ENCODE measurements at places on chromosomes 7 and 10.

DNA sequence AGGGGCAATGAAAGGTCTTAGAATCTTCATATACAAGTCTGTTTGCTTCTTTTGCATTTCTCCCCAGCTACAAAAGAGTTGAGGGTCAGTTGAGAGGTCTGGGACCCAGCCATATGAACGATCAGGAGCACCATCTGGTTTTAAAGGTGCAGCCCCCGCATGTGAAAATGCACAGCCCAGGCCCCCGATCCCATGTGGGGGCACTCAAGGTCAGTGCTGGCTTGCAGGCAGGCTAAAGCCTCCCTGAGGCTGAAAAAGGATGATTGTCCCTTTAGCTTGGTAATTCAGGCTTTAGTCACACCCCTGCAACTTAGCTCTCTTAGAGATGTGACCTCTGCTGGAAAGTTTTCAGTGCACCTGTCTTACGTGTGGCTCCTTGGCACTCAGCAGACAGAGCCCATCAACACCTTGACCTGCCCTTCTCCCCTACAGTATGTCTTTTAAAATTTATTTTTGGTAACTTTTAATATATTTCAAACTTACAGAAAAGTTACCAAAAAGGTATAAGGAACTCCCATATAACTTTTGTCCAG is 80.1 kb upstream of the PDCD4 start:
- DNase-seq = no peak

- peak; percentile 84 for DNase-seq
These were observed 40.3 kb downstream of the YKT6 start for GRCh38 chr7:44240983-44241510.

GRCh38 chr7:28723336-28723735 is 234.8 kb downstream of the TRIL start:
- no peak for DNase-seq

GRCh38 chr10:130300608-130301020 is 164.4 kb downstream of the GLRX3 start:
- peak; percentile 62 for DNase-seq

GRCh38 chr10:89458291-89458690 is 43.9 kb downstream of the IFIT5 start:
- no peak for DNase-seq

DNA sequence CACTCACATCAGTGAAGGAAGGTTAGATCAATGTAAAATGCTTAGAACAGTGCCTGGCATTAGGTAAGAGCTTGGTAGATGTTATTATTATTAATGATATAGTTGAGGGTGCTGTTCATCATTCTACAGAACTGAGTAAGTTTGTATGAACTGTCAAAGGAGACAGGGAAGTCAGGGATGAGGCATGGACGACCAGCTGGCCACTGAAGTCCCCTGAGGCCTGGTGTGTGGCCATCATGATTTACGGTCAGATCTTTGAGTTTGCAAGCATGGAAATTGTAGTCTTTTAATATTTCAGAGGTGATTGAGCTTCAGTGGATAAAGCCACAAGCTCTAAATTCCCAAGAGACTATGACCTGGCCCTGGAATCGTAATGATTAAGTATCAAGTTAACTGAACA is 6.9 kb downstream of the ARMC3 start:
- DNase-seq = no peak

DNA sequence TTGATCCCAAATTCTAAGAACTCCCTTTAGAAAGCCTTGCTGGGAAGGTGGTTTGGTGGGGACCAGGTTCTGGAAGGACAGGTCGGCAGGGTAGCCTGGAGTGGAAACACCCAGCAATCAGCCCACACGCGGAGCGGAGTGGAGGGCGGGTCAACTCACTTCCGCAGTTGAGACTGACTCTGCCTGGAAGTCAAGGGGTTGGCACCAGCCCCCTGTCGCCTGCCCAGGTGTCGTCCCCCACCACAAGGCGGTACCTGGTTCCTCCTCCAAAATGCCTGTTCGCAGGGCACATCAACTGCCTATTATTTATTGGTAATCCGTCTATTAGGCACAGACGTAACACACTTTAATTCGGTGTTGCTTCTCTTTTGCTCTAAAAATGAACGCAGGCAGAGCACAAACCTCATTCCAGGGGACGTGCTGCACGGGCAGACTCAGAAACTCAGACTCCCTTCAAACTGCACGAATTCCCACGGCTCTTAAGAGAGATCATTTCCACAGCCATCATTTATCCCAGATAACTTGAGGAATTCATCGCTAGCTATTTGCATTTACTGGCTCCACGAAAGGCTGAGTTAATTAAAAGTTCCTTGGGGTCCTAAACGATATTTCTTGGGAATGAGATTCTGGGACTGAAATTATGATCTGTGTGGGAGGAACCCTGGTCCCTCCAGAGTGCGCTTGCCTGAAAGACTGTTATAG is 248.2 kb upstream of the PPP2R2D start:
- no peak for DNase-seq

DNA sequence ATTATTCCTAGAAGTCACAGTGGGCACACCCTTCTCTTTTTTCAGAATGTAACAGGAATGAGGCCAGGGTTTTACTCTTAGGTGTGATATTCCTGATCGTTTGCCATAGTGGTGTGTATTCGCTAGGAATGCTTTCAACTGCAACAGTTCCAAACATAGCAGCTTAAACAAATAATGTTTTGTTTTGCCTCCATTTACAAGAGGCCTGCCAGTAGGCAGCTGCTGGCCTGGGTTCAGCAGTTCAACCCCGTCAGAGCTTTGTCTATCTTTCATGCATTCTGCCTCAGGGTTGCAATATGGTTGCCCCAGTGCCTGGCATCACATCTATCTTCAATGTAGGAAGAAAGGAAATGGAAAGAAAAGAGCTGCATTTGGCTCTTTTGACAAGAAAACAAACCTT is 21.7 kb upstream of the RET start:
- no peak for DNase-seq

DNA sequence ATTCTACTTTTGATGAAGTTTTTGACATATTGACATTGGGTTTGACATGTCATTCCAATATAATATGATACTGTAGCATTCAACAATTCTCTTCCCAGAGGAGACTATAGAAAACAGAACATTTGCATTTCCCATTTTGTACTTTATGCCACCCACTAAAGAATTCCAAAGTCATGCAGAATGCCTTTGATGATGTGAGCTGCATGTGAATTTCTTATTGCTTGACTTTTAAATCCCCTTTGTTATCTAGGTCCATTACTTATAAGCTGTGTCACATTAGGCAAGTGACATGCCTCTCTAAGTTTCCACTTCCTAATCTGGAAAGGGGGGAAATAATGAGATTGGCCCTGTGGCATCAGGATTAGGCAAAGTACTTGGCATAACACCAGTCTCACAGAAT is 436.7 kb downstream of the AUTS2 start:
- DNase-seq = no peak

DNA sequence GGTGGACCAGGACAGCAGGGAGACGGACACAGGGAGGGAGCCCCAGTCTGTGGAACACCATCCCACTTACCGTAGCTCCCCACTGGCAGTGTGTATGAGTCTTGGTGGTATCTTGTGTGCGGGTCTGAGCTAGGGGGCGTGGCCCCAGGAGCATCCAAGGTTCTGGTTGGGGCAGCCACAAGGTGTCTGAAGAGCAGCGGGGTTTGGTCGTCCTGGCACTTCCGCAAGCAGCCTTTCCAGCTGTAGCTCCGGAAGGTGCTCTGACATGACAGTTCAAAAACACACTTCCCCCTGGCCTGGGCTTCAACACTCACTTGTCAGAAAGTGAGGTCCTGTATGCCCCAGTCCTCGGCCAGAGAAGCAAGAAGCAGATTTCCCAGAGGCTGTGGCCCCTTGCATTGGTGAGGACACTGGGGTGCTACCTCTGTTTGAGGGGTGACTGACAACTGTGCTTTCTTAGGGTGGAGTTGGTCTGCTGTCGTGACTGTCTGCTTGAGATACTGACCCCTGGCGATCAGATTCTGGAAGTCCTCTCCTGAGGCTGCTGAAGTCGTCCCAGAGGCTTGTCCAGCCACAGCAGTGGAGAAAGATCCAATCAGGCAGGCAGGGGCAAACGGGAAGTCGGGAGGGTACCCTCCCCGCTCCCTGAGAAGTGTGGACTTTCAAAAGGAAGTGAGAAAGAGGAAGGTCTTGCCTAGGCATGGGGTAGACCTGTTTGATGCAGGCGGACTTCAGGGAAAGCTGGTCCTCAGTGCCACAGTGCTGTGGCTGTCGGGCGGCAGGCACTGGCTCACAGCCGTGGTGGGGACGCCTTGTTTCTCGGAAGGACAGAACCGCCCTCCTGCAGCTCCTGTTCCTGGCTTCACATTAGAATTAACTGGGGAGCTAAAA is 51.4 kb upstream of the PFKFB3 start:
- DNase-seq = no peak

DNA sequence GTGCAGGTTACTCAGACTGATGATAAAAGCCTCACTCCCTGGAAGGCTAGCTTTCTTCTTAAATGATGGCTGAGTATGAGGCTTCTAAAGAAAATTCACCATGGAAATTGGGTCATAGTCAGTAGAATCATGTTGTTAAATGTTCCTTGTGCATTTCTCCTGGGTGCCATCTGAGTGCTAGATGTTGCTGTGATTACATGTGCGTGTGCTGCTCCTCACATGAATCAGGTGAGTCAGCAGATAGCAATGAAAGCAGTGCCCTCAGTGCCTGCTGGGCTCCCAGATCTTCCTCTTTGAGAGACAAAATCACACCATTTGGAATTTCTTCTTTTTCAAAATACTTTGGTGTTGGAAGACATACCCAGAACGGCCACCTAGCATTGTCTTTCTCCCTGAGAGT is 331.7 kb downstream of the XPNPEP1 start:
- DNase-seq = no peak

DNA sequence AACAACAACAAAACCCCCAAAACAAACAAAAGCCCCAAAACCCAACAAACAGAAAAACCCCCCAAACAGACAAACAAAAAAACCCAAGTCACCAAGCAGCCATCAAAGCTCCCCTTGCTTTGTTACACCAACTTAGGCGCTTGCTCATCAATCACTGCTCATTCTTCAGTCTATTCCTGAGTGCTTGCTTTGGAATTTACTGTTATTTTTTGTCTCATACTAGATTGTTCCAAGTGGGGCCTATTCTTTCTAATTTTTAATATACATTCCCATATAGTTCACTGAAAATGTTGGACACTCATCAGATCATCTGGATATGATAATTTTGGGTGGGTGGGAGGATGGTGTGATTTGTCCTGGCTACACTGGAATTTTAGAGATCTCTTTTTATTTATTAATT is 126.0 kb upstream of the JCAD start:
- DNase-seq = no peak

GRCh38 chr10:49742683-49743463 is 19.2 kb downstream of the OGDHL start:
- no peak for DNase-seq

- no peak for DNase-seq
These were observed 163.6 kb downstream of the PPP1R17 start for GRCh38 chr7:31850601-31851000.

- no peak for DNase-seq
These were observed 656.4 kb upstream of the ZWINT start for GRCh38 chr10:57017356-57018037.

GRCh38 chr7:156919132-156919713 is 26.2 kb upstream of the LMBR1 start:
- no peak for DNase-seq

DNA sequence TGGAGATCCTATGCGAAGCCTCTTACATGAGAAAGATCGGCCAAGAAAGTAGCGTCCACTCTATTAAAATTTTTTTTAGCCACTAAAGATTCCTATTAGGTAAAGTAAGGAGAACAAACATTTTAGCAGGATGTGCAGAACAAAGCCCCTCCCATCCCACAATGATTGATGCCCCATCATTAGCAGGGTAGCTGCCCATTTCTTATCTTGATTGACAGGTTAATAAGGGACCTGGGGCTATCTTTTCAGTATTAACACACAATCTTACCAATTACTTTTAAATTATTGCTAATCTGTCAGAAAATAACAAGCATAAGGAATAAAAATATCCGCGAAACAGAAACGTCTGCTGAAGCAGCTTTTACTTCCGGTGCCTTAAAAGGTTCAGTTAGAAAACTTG is 5.1 kb downstream of the FZD8 start:
- DNase-seq = no peak

GRCh38 chr7:22731766-22732165 is 4.8 kb downstream of the IL6 start:
- DNase-seq = no peak

DNA sequence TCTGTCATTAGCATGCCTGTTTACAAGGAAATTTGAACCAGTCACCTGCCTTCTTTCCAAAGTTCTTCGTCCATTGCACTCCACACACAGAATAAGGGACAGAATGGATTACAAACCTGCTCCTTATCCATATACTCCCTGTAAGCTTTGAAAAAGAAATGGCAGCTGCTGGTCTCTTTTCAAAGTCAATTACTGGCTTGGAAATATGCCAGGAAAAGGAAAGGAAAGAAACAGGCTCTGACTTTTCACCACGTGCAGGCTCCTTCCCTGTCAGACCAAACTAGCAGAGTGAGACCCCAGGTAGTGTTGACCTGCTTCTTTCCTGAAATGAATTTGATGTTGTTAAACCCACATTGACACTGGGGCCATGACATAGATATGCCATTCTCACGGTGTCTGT is 84.5 kb downstream of the LHFPL3 start:
- no peak for DNase-seq

GRCh38 chr7:3416453-3416852 is 115.4 kb downstream of the SDK1 start:
- no peak for DNase-seq

DNA sequence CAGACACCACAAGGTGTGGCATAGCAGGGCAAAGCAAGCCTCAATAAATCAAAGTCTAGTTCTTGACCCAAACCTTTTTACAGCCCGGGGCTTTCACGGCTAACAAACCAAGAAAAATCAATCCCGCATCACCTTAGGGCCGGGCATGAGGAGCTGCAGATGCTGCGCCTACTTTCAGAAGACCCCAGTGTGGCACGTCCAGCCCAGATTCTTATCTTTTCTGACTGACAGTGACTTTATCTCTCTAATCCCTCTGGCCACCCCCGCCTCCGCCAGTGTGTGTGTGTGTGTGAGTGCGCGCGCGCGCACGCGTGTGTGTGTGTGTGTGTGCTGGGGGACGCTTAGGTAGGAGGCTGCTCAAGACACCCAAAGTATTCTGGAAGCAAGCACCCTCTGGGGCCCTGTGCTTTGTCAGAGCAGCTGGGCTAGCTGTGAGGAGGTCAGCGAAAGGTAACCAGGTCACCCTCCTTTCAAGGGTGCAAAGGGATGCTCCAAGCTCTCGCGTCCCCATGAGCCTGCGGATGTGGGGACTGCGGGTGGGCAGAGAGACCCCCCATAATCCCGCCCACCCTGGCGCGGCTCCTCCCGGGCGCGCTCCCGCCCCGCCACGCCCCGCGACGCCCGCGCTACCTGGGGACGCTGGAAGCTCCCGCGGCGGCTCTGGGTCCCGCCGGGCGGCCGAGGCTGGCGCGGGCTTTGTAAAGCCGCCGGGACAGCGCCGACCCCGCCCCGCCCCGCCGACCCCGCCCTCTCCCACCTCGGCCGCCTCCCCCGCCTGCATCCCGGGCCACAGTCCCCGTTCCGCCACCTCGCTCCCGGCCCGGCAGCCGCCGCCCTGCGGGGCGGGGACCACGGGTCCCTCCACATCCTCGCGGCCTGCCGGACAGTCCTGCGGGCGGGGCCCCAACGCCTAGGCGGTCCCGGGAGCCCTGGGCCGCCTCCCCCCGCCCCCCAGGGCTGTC is 57.1 kb upstream of the RHOBTB1 start:
- DNase-seq = peak; percentile 20

- no peak for DNase-seq
These were observed 1.1 kb downstream of the IL2RA start for GRCh38 chr10:6061056-6061455.

GRCh38 chr7:83410989-83411591 is 237.8 kb downstream of the SEMA3E start:
- no peak for DNase-seq

- DNase-seq = no peak
These were observed 5.0 kb downstream of the NAPEPLD start for GRCh38 chr7:103143868-103144267.
